ENCODE measurements at places on chromosomes 16 and 17. TPM values are rescaled to one million over a fixed set of nuclear protein-coding genes. Genes with fewer than 3 reads are reported as not detected.

GRCh38 chr16:30185683-30186421 lies 2.5 kb downstream of the CORO1A start:
- no peak for DNase-seq

DNA sequence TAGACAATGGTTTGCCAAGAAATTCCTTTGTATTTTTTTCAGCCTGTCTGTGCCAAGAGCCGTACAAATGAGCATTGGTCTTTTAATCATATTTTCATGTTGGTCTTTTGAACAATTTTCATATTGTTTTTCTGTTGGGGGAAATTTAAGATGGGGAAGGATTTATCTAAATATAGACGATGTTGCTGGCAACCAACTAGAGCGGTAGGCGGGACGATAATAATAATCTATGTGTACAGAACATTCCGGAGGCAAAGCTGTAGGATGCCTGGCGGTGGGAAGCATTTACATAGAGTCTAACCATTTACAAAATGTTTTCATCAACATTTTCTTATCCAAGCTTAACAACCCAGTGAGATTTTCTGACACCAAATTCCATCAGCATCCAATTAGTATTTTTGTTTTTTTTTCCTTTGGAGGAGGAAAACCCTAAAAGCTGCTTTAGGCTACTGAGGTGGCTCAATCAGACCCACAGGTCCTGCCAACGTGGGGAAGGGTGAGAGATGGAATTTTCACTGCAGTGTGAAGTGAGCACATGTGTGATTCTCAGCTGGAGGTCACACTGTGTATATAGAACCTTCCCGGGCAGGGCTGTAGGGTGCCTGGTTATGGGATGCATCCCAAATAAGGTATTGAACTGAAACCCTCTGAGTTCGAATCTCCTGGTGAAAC lies 11.7 kb upstream of the SEC14L1 start:
- DNase-seq = no peak

DNA sequence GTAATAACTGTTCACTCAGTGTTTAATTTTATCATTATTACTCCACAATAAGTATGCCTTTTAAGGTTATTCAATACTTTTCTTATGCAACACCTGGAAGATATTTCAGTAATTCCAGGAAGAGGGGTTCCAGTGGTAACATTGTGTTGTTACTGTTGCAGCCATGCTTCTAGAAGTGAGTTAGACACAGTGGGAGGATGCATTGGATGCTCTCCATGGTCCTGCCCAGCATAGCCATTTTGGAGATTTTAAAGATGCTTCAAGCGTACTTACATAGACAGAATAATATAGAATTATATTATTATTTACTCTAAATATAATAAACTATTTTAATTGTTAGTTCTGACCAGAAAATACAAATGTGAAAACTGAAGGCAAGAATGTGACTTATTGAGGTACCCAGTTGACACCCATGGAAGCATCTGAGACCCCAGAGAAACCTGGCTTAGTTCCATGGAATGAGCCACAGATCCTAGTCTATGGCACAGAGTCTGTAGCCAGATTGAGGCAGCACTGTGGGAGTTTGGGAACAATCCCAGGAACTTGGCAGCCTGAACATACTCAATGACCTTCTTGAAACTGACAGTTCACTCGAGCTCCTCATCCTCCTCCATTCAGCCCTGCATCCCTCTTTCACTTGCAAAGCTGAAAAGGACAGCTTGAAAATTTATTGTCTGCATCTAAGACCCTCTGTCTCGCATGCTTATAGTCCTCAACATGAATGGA lies 190.1 kb upstream of the HS3ST4 start:
- DNase-seq = no peak

DNA sequence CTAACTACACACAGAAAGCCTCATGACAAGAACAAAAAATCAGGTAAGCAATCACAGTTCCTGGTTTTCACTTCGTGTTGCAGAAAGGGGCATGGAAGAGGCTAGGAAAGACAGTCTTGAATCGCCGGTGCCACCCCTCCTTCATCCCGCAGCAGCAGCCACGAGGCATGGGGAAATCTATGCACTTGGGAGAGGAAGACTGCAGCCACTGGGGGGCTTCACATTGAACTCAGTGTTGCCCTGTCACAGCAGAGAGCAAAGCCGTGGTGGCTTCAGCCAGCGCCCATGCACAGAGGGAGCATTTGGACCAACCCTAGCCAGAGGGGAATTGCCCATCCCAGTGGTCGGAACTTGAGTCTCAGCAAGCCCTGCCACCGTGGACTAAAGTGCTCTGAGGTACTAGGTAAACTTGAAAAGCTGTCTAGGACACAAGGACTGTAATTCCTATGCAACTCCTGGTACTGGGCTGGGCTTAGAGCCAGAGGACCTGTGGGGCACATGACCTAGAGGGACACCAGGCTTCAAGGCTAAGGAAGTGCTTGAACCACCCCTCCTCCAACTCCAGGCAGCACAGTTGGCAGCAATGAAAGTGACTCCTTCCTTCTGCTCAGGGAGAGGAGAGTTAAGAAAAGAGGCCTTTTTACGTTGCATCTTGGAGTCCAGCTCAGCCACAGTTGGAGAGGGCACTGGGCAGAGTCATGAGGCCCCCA lies 35.2 kb upstream of the ATP2C2 start:
- no peak for DNase-seq

DNA sequence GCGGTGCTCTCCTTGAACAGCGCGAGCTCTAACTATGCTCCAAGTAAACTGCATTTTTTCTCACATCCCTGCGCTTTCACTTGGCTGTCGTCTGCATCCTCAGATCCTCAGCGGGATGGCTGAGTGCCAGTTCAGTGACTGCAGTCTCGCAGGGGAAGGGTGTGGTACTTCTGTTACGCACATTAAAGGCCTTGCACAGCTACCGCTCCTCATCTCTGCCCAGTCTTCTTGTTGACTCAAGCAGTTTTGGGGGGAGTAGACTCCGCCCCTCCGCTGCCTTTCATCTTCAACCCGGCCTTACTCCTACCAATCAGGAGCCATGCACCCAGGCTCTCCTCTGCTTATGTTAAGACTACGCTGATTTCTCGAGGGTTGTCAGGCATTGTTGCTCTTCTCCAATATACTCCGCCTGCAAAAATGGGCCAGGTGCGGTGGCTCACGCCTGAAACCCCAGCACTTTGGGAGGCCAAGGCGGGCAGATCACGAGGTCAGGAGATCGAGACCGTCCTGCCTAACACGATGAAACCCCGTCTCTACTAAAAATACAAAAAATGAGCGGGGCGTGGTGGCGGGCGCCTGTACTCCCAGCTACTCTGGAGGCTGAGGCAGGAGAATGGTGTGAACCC lies 10.0 kb downstream of the ATP5PD start:
- peak; percentile 84 for DNase-seq

DNA sequence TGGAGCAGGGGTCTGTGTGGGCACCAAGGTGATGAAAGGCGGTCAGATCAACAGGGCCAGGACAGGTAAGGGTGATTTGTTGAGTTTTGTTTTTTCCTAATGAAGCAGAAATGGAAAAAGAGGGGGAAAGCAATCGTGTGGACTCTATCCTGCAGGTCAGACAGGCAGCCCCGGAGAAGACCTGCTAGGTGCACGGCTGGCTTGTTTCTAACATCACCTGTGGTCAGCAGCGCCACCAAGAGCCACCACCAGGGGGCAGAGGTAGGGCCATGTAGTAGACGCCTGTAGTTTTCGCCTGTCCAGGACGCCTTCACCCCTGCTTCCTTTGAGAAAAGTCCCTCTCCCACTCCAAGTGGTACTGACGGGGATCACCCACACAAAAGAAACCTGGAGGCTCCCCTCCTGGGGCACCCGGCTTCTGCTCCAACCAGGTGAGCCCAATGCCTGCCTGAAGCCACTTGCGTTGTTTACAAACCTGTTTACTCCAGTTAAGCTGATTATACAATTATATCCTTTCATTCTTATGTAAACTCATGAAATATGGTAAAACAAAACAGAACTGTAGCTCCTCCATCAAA lies 54.2 kb upstream of the SEC14L1 start:
- DNase-seq = no peak

DNA sequence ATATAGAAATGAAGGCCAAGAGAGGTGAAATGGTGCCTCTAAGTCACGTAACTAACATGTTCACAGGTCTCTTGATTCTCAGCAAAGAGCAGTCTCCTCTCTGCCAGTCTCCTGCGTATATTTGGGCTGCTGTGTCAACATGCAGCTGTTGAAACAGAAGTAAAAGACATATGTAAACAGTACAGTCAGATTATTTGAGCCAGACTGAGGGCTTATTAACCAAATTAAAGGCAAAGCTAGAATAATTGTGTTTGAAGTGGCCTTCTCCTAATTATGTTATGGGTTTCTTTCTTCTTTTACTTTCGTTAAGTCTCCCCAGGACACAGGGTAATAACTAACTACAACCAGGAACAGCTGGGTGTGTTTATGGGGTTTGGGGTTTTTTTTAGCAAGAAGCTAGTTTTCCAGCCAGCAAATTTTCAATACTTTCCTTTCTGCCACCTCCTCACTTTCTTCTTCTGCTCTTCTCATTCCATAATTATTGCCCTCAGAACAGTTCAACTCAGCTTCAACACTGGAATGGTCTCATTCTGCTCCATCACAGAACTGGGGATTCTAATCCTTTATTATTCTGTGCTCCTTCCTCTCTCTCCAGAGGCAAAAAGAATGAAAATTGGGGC lies 18.4 kb downstream of the G6PC1 start:
- no peak for DNase-seq

DNA sequence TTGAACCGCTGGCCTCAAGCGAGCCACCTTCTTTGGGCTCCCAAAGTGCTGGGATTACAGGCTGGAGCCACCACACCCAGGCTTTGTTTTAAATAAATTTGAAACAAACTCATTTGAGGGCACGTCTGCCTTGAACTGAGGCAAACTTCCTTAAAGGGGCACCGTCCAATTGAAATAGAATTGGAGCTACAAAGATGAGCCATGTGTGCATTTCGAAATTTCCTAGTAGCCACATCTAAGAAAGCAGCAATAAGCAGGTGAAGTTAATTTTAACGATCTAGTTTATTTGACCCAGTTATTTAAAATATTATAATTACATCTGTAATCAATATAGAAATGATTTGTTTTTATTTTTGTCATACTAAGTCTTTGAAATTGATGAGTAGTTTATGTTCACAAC lies 755 bp upstream of the C16orf89 start:
- DNase-seq = no peak

DNA sequence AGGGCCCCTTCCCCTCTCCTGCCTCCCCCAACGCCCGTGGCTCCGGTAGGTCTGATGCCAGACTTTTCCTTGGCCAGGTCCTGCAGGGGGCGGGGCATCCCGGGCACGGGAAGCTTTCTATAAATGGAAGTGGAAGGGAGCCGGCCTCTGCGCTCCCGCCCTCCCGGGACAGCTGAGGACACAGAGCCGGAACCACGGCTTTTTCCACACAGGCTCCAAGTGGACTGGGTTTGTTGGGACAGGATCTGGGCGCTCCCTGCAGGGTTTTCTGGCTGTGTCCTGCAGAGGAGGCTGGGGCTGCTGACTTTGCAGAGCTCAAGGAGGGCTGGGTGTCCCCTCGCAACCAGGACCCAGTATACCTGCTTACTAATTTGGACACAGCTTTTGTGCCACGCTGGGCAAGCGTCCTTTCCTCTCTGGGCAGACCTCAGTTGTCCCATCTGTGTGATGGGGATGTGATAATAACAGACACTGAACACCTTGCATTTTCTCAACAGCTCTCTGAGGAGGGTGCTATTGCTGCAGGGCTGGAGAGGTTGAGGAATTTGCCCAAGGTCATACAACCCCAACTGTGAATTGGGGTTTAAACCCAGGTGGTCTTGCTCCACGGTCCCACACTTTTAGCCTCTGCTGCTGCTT lies 1.8 kb downstream of the TNS4 start:
- DNase-seq = peak; percentile 37

DNA sequence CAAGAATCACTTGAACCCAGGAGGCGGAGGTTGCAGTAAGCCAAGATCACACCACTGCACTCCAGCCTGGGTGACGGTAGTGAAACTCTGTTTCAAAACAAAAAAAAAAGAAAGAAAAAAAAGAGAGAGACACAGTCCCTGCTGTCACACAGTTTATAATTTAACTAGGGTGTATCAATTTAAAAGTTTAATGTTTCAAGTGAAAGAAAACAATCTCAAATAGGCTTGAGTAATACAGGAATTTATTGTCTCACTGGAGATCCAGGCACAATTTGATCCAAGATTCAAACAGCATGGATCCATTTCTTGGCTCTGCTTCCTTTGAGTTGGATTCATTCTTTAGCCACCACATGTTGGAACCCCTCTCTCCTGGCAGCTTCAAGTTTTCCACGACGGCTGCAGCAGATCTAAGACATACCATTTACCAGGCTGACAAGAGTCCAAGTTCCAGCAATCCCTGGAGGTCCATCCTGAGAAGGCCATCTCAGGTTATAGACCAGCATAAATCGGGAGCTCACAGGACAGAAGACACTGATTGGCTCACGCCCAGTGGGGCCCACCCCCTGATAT lies 97.5 kb downstream of the YPEL2 start:
- DNase-seq = no peak

DNA sequence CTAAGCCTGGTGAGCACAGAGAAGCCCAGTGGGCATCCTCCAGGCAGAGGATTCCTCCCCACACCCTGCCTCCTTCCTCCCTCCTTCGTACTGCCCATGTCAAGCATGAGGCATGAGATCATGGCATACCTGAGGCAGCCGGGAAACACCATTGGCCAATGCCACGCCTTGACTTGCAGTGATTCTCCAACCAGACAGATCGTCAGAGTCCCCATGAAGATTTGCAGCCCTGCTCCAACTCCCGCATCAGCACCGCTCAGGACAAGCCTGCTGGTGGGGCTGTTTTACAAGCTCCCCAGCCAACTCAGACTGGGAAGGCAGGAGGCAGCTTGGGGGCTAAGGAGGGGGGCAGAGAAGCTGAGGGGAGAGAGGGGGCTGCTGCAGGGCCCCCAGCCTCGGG lies 2.9 kb upstream of the KRT16 start:
- DNase-seq = no peak

GRCh38 chr17:68326681-68327080 lies 35.4 kb downstream of the ARSG start:
- no peak for DNase-seq

DNA sequence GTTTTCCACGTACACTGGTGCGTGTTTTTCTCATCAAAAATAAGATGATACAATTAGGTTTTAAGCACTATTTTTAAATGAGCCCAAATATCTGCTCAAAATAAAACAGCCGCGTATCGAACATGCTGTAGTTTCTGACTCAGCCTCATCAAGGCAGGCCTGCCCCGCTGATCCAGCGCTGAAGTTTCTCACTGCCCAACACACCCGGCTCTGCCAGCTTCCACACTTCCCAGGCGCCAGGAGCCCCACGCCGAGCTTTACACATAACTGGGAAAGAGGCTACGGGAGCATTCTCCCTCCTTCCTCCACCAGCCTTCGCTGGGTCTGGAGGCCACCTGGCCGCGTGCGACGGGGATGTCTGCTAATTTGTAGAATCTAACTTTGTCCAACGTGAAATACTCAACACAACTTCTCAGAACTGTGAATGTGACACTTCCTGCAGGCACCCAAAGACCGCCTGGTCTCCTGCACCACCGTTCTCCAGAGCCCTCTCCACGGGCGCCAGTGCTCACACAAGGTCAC lies 42.1 kb downstream of the MAP1LC3B start:
- DNase-seq = no peak

- no peak for DNase-seq
Observed at GRCh38 chr17:43608313-43608712, 53.4 kb downstream of the MEOX1 start.

The SPATA32 gene
- not detected for total RNA-seq

The CA5A gene
- not detected for total RNA-seq

The ZNRF1 gene
- 20.2 TPM for total RNA-seq

The CHST4 gene
- total RNA-seq = 0.50 TPM
